ENCODE measurements at places on chromosomes 3 and 15.

DNA sequence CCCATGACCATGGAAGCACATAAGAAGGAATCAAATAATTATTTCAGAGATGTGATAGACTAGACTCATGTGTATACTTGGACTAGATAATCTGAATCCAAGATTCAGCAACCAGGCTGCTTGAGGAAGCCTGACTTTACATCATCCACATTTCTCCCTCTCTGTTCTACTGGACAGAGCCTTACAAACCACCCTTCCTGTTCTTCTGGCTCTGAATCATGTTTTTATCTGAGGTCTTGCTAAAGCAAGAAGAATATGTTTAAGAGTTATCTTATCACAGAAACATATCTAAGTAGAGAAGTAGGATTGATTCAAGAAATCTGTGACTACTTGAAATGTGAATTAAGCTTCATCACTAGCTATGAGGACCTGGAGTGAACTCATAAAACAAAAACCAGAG lies 71.1 kb upstream of the SLC24A5 start:
- DNase-seq, result no peak

- no peak for DNase-seq
Observed at GRCh38 chr15:77901251-77901881, 176.1 kb downstream of the TBC1D2B start.

- DNase-seq, result no peak
Observed at GRCh38 chr3:28912120-28912885, 368.6 kb upstream of the RBMS3 start.

DNA sequence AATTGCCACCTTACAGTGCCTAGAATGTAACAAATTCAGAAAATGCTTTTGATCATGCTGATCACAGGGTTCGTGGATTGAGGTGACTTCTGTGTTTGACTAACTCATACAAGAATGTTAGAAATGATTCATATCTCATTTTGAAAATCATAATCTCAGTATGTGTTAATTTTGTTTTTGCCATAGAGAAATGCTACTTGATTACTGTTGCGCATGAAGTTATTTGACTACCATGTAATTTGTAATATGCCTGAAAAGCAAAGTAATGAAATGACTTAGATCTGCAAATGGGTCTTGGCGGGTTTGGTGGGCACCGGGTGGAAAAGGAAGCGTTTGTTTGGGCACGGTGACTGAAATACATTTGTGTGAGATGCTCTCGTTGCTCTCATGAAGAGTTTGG lies 173.6 kb upstream of the BHLHE40 start:
- no peak for DNase-seq

DNA sequence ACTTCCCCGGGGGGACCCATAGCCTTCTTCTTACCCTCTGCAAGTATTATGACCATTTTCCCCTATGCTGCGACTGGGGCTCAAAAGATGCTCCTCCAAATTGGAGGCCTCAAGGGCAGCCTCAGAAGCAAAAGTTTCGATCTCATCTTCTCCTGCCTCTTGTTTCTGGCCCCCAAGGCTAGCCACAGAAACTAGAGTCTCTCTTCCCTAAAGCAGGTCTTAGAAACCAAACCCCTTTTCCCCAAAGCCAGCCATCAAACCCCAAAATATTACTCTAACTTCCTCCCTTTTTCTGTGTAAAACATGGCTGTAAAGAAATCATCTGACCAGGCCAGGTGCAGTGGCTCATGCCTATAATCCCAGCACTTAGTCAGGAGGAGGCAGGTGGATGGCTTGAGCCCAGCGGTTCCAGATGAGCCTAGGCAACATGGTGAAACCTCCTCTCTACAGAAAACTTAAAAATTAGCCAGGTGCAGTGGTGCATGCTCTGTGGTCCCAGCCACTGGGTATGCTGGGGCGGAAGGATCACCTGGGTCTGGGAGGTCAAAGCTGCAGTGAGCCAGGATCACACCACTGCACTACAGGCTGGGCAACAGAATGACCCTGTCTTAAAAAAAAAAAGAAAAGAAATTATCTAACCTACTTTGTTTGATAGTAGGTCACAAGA lies 36.7 kb upstream of the MFGE8 start:
- DNase-seq, result no peak

GRCh38 chr3:171315919-171316318 lies 144.3 kb downstream of the TNIK start:
- no peak for DNase-seq

- peak; percentile 30 for DNase-seq
Observed at GRCh38 chr15:66287461-66288057, 5.8 kb upstream of the DIS3L start.

DNA sequence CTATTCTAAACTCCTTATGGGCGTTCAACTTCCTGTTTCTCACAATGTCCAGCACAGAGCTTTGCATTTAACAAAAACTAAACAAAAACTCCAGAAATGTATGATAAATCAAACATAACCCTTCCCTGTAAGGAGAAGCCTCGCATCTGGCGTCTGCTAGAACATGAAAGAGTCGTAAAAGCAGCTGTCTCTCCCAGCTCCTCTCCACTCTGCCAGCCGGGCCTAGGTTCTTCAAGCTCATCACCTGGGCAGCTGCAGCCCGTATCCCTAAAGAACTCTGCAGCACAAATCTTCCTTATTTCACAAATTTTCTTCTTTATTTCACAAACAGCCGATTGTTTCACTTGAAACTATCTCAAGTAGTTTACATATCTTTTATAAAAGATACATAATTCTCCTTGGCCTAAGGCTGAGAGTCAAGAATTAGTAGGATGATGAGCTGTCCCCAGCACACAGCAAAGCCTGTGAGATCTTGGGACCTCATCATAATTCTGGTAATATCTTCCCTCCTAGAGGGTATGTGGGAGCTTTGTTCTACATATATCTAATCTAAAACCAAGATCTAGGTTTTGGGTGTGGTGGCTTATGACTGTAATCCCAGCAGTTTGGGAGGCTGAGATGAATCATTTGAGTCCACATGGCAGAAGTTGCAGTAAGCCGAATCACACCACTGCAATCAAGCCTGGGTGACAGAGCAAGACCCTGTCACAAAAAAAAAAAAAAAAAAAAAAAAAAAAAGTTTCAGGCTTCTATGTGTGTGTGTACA lies 35.3 kb downstream of the ANXA2 start:
- DNase-seq, result peak; percentile 76

DNA sequence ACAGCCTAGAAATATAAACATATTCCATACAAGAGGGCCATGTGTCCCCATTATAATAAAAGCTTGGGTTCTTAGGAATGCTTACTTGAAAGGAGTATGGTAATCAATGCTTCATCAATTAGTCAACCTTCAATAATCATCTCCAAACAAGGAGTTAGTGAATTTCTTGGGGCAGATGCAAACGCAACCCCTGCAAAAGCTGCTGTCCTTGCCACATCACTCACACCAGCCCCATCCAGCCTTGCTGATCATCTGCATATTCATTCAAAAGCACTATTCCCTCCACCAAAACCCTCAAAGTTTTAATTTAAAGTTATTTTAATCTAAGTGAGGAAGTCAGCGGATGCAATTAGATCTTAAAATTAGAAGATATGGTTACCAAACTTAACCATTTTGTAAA lies 54.0 kb upstream of the VGLL4 start:
- no peak for DNase-seq

DNA sequence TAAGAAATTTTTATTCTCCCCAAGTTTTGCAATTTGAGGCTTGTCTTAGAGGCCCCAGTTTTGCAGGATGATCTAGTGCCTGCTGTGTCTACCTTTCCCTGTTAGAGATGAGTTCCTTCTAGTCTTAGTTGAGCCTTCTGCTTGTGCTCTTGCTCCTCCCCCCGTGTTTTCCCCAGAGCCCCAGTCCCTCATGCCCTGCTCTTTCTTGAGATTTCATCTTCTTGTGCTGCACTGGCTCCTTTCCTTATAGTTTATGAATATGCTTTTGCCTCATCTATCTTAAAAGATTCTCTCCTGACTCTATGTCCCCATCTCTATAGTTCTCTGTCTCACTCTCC lies 4.7 kb downstream of the GAP43 start:
- DNase-seq, result no peak

DNA sequence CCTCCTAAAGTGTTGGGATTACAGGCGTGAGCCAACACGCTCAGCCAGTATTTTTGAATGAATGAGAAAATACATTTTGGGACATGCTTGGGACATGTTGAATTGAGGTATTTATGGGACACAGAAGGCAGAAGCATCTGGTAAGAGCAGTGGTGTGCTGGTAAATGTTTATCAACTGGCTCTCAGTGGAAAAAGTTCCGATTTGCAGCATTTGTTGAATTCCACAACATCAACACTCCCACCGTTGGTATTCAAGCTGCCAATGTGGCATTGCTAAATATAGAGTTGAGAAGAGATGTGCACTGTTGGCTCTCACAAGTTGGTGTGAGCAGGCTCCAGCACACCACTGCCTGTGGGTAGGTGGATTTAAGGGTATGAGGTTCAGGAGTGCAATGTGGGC lies 35.8 kb upstream of the LRRFIP2 start:
- DNase-seq, result no peak

GRCh38 chr15:78406016-78406585 lies 31.9 kb upstream of the IREB2 start:
- peak; percentile 27 for DNase-seq

DNA sequence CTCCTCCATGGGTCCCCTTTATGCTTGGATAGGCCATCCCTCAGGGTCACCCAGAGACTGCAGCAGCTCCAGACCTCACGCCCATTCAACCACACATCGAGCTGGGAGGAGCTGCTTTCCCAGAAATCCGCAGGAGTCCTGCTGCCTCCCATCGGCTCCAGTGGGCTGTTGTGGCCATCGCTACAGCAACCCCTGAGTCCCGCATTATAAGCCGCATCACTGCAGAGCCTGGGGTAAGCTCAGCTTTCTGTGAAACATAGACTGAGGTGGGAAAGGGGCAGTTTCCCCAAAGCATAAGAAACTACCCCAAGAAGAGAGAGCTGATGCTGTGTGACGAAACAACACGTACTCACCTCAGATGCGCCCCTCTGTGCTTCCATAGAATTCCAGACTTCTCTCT lies 35.7 kb downstream of the MRPL46 start:
- no peak for DNase-seq

DNA sequence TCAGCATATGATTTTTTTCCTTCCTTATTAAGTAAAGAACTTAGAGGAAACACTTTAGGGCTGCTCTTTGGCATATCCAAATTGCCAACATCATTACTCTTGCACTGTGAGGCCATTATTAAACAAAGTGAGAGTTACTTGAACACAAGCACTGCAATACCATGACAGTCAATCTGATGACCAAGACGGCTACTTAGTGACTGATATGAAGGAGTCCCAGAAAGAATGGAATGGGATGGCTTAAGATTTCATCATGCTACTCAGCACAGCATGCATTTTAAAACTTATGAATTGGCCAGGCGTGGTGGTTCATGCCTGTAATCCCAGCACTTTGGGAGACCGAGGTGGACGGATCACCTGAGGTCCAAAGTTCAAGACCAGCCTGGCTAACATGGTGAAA lies 55.2 kb downstream of the FAM98B start:
- no peak for DNase-seq

DNA sequence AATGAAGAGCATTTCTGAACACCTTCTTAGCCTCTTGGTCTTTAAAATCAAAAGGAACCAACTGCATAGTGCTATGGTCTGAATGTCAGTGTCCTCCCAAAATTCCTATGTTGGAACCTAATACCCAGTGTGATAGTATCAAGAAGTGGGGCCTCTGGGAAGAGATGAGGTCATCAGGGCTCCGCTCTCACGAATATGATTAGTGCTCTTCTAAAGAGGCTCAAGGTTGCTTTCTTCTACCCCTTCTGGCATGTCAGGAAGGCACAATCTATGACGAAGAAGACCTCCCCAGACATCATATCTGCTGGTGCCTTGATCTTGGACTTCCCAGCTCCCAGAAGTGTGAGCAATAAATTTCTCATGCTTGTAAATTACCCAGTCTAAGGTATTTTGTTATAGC lies 209.5 kb downstream of the MAGI1 start:
- DNase-seq, result no peak

DNA sequence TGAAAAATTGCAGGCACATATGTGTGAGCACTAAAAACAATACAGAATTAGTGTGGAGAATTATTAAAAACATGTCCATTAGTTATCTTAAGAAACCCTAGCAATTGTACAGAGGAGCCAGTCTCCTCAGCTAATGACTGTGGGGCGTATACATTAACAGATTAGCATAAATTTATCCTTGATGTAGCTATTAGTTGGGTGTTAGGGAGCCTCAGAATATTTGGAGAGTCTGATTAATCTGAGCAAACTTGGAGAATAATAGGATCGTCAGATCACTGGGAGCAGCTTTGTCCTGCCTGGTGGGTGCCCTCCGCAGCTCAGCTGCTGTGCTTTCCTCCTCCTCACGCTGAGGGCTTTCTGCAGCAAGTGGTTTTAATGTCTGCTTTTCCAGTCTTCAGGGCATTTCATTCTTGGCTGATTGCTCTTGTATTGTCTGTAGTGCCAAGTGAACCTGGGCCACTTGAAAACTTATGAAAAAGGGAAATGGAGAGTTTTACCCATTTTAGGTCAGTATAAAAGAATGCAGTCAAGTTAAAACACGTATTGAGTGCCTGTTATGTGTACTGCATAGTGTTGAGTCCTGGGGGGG lies 417.4 kb upstream of the SEMA6D start:
- DNase-seq, result no peak

All from inflammatory macrophage treated with lipopolysaccharide for 1 hour (primary cell).